ENCODE measurements at places on chromosomes 3 and 15.

DNA sequence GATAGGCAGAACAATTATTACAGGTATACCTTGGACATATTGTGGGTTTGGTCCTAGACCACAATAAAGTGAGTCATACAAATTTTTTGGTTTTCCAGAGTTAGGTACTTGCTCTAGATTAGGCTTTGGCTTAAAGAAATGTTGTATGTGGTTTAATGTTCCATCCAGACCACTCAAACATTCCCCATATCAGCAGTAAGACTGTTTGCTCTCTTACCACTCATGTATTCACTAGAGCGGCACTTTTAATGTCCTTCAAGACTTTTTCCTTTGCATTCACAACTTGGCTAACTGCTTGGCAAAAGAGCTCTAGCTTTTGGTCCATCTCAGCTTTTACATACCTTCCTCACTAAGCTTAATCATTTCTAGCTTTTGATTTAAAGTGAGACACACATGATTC is 250.5 kb upstream of the SETMAR start:
- DNase-seq: no peak

GRCh38 chr15:40991355-40991754 is 38.1 kb downstream of the CHAC1 start:
- DNase-seq: no peak

- no peak for DNase-seq
These were observed 358.0 kb upstream of the TGFBR2 start for GRCh38 chr3:30248423-30248822.

DNA sequence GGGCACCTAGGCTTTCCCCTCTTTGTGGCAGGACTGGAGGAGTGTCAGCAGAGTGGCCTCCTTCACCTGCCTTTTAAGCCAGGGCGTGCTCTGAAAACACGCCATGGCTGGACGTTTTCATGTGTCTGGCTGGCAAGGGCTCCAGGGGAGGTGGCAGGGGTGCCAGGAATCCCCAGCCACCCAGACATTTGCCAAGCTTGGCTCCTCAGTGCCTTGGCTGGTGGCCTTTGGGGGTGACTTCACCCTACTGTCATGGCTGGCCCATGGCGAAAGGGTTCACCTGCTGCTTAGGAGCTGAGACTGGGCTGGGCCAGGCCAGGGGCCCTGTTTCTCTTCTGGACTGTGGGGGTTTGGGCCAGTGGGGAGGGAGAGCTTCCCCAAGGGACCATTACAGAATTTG is 17.6 kb downstream of the KLF13 start:
- no peak for DNase-seq

- DNase-seq: no peak
These were observed 127.3 kb upstream of the MRPL3 start for GRCh38 chr3:131630097-131630496.

- DNase-seq: no peak
These were observed 243.8 kb downstream of the ALCAM start for GRCh38 chr3:105610473-105610872.

- no peak for DNase-seq
These were observed 4.6 kb downstream of the SNUPN start for GRCh38 chr15:75620841-75621391.

GRCh38 chr3:193827040-193827669 is 234.1 kb downstream of the OPA1 start:
- DNase-seq: no peak

DNA sequence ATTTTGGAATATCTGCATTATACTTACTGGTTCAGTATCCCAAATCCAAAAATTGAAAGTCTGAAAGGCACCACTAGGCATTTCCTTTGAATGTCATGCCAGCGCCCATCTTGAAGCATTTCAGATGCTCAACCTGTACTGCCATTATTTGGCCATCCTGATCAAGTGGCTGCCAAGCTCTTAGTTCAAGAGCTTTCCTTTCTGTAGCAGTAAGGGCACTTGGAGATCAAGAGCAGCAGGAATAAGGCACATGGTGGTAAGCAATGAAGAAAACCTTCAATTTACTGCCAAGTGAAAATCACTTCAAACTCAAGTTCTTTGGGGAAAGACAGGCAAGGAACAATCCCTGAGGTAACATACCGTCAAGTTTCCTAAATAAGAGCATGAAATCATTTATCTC is 10.0 kb downstream of the RHOA start:
- DNase-seq: no peak

GRCh38 chr3:86990734-86991481 is at the start of gene VGLL3:
VGLL3 (minus strand) TSS chr3:86991149; CDS start chr3:86990743, 406 bp downstream.
- DNase-seq: no peak

DNA sequence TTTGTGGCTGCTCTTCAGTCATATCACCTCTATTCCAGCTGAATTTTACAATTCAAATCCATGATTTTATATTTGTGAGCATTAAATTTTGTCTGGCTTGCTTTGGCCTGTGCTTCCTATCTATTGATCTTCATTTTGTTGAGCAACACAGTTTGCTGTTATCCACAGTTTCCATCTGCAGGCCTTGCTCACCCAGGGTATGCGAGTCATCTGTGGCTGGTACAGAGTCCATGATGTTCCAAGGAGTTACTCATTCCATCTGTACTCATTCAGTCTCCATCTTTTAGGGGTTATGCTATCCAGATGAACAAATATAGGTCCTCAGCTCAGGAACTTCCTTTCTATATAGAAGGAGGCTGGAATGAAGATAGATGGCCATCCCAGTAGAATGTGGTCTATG is 70.1 kb upstream of the CCK start:
- DNase-seq: no peak

- no peak for DNase-seq
These were observed 351.1 kb downstream of the OCA2 start for GRCh38 chr15:27747997-27748396.

GRCh38 chr3:138748190-138748589 is 86.5 kb downstream of the PIK3CB start:
- DNase-seq: no peak

GRCh38 chr15:58521293-58521991 is 89.7 kb downstream of the LIPC start:
- DNase-seq: no peak
